WTC11 (cell line): ENCODE measurements at places on chromosomes 12 and 14. TPM values are rescaled to one million over a fixed set of nuclear protein-coding genes. Genes with fewer than 3 reads are reported as not detected.
A peak's percentile ranks its signal among the peaks of the same experiment; 100 is the strongest.

Gene TMPO
- total RNA-seq, result 171 to 177 TPM (median 176 TPM) in 3 replicates

Gene RPL10L
- total RNA-seq, result not detected in 3 replicates

Gene C14orf132
- total RNA-seq, result 14.1 to 17.6 TPM (median 16.0 TPM) in 3 replicates

Gene FAM90A1
- total RNA-seq, result 0.35 to 0.44 TPM (median 0.39 TPM) in 3 replicates

Gene SLC38A4
- 6.1 to 12.6 TPM (median 12.1 TPM) in 3 replicates for total RNA-seq

Gene ZDHHC22
- total RNA-seq, result 38.6 to 47.7 TPM (median 39.3 TPM) in 3 replicates

Gene LRP1-AS
- not detected in 3 replicates for total RNA-seq

Gene RND1
- total RNA-seq, result 7.6 to 9.1 TPM (median 8.5 TPM) in 3 replicates

Gene SERPINA5
- 1.5 to 3.2 TPM (median 2.2 TPM) in 3 replicates for total RNA-seq

Gene BMAL2
- 11.1 to 16.2 TPM (median 13.6 TPM) in 3 replicates for total RNA-seq

Gene LRIG3
- 7.8 to 13.0 TPM (median 8.5 TPM) in 3 replicates for total RNA-seq

Gene KRT75
- total RNA-seq, result not detected in 3 replicates

DNA sequence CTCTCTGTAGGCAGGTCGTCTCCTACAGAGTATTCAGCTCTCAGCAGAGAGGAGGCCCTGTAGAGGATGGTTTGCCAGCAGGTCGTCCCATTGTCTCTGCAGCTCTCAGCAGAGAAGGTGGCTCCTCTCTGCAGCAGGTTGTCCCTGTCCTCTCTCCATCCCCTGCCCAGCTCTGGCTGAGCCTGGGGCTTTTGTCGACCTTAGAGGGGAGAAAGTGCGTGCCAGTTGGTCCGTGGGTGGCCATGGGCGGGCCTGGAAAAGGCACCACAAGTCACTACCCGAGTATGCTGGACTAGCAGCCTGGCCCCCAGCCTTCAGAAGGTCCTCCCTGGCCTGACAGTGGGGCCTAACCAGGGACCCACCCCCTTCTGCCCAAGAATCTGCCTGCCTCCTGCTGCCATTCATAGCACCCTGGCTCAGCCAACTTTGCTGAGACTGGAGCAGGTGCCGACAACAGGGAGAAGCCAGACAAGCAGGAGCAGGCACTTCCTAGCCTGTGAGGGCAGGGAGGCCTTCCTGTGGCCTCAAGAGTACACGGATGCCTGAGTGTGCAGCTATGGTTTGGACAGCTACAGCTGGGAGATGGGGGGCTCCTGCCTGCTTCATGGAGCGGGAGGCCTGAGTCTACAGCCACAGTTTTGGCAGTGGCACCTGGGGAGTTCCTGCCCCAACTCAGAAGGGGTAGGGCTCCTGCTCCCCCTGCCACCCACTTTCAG is 59.7 kb upstream of the KCNH3 start:
- DNase-seq, result peak; percentile 24

DNA sequence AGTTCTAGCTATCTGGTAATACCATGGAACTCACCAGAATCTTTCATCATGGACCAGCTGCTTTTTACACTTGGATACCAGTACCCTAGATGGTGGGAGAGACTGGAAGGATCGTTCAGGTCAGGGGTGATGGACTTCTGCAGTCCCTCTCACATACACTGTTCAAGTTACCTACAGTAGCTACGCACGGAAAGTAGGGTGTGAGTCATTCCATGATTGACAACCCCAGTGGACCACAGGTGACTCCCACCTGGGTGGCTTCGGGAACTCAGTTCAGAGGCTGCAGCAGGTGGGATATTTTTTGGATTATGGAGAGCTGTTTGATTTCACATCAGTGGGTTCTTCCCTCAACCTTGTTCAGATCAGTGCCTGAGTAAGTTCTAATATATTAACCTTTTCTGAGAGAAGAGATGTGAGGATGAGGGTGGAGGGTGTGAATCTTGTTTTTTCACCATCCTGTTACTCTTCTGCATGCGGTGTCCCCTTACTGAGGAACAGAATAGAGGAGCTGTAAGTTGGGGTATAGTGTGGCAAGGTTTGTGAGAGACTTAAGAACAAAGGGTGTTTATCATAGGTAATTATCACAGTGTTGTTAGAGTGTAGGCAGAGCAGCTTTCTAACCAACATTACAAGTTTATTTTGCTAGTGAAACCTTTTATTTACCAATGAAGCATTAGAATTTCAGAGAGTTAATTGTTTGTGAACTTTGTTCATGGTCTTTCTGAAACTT is 39.6 kb downstream of the PRKCH start:
- DNase-seq, result no peak

DNA sequence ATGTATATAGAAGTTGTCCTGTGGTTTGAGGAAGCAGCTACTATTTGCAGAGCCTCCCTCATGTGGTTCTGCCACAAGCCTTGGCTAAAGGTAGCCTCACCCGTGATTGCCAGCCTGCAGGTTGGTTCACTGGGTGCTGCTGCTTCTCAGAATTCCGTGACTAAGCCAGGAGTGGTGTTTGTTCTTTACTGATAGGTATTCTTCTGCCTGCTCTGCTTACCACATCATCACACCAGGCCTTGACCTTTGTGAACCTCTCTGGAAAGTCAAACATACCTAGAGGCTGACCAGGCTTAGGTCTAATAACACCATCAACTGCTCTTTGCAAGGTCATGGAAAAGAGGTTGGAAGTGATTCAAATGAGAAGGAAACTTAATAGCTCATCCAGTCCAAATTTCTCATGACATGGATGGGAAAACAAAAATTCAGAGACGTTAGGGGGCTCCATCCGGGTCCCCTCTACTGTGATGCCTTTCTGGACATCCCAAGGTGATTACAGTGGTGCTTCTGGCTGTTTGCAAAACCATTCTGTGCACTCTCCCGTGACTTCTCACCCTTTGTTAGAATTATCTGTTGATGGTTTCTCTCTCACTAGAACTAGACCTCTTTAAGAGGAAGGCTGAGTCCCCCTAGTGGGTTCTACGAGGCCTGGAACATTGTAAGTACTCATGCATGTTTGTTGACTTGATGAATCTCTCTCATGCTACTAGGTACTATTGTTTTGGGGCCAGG is 8.5 kb upstream of the SOCS2 start:
- no peak for DNase-seq

DNA sequence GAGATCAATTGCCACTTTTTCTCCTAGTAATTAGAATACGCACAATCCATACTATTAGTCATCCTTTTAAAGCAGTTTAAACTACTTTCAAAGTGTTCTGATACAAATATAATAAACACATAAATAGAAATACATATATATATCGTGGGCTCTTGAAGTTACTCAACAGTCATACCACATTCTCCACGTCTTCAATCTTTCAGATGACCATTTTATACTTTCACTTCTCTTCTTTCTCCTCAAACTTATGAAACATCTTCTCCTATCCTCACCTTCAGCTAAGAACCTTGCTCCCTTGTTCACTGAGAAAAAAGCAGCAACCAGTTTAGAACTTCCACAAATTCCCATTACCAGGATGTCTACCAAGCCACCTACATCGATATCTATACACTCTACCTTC is 19.2 kb downstream of the CEP290 start:
- no peak for DNase-seq

GRCh38 chr14:102279282-102279681 is 25.7 kb downstream of the MOK start:
- no peak for DNase-seq

- DNase-seq, result no peak
Measured at GRCh38 chr14:102571043-102571442, 21.4 kb upstream of the RCOR1 start.

GRCh38 chr14:24274101-24274543 is 2.7 kb upstream of the RABGGTA start:
- no peak for DNase-seq

GRCh38 chr12:29695026-29695425 is 88.7 kb downstream of the TMTC1 start:
- DNase-seq, result no peak

GRCh38 chr12:26628234-26628633 is 204.8 kb downstream of the ITPR2 start:
- DNase-seq, result no peak

DNA sequence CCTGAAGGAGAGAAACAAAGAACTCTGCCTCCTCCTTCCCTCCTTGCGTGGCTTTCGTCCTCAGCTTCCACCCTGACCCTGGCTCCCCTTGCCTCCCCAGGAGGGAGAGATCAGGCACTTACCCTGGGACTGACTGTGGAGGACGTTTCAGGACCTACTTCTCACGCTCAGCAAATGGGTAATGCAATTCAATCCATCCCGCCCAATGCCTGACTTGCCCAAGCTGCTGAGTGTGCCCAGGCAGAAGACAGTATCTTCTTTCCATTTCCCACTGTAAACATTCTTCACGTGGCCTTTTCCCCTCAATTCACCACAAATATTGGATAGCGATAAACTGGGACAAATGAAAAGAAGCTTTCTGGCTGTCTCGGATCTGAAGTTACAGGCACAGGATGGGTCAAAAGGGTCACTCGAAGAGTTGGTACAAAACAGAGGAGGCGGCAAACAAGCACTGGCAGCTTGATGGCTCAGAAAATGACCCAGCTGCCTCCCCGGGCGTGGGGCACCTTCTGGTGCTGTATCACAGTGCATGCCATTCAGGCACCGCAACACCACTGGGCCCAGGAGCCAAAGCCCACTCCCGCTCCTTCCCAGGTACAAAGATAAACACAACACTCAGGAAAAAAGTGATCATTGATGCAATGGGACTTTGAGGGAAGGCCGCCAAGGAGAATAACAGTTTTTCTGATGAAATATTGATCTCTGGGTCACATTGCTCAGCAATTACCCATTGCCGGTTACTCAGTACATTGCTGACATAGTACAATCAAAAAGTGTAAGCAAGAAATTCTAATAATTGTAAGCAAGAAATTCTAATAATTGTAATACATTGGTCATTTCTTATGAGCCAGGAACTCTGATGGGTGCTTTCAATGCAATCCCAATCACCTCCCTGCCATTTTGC is 65.8 kb downstream of the TRIM9 start:
- no peak for DNase-seq

DNA sequence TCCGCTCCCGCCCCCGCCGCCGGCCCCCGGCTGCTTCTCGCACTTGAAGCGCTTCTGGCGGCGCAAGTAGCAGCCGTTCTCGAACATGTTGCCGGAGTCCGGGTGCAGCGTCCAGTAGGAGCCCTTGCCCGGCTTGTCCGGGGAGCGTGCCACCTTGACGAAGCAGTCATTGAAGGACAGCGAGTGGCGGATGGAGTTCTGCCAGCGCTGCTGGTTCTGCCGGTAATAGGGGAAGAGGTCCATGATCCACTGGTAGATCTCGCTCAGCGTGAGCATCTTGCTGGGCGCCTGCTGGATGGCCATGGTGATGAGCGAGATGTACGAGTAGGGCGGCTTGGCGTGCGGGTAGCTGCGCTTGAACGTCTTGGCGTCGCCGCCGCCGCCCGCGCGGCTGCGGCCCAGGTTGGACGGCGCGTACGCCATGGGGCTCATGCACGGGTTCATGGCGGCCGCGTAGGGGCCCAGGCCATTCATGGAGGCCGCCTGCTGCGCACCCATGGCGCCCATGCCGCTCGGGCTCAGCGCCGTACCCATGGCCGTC is 3.0 kb downstream of the FOXA1 start:
- peak; percentile 43 for DNase-seq

DNA sequence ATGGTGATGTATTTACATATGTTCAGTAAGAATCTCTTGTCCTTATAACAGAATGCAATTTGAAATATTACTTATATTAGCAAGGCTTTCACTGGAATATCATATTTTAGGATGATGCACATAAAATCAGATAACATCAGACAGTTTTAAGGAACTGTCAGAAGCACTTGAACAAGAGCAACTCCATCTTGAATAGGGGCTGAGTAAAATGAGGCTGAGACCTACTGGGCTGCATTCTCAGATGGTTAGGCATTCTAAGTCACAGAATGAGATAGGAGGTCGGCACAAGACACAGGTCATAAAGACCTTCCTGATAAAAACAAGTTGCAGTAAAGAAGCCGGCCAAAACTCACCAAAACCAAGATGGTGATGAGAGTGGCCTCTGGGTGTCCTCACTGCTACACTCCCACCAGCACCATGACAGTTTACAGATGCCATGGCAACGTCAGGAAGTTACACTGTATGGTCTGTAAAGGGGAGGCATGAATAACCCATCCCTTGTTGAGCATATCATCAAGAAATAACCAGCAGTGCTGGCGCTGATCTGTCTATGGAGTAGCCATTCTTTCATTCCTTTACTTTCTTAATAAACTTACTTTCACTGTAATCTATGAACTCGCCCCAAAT is 27.6 kb upstream of the ETV6 start:
- no peak for DNase-seq

DNA sequence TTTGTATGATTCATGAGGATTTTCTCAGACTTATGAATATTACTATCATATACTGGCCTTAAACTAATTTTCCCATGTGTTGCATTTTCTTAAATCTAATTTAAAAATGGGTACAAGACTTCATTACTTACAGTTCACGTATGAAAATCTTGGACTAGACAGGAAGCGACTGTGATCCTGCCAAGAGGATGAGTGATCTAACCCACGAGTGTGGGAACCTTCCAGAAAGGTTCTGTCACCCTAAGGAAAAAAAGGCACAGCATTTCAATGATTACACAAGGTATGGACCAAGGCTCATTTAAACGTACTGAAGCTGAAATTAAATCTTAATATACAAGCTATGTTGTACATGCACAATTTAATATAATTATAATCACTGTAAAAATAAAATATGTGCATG is 293.5 kb upstream of the DIO2 start:
- no peak for DNase-seq

DNA sequence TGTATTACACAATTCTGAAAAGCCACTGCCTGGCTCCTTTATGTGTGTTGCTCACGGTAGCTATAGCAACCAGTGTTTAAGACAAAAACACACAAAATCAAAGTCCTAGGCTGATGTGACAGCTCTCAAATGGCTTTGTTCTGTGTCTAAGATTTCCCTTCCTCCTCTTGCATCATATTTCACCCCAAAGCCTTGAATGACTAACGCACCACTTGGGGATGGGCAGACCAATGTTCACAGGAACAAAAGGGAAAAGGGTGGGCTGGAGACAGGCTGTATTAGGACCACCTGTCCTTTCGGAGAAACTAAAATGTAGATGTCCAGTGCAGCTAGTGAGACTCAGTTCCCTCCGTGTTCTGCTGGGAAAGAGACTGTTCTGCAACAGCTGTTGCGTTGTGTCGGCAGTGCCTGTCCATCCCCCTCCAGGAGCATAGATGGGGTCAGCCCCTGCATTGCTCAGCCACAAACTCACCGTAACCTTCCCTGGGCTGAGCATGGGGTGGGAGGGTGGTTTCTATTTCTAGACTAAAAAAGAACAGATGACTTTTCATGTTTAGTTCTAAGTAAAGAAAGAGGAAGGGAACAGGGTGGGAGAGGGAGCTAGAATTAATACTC is 26.8 kb upstream of the DAAM1 start:
- DNase-seq, result no peak

- no peak for DNase-seq
Measured at GRCh38 chr12:83157604-83158003, 470.9 kb downstream of the TMTC2 start.

GRCh38 chr12:10235761-10236631 is 23.3 kb downstream of the GABARAPL1 start:
- no peak for DNase-seq

GRCh38 chr12:53775478-53776145 is 23.8 kb upstream of the CISTR start:
- DNase-seq, result no peak

DNA sequence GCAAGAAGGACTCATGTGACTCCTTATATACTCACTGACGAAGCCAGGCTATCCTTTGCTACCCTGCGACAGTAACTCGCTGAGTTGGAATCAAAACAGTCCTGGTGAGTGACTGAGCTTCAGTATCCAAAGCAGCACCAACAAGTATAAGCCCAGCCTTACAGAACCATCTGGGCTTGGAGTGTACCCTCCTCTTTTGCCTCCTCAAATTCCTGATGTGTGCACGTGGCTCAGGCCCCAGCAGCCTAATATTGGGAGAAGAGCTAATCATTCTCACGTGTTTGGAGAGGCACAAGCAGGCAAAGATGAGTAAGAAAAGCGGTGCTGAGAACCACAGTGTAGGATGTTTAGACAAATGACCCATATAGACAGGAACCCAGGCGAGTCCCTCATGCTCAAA is 34.4 kb downstream of the PPTC7 start:
- no peak for DNase-seq

- no peak for DNase-seq
Measured at GRCh38 chr14:96424109-96424989, 32.4 kb downstream of the AK7 start.
